K562 (cell line): ENCODE measurements at places on chromosomes 13 and 19.

DNA sequence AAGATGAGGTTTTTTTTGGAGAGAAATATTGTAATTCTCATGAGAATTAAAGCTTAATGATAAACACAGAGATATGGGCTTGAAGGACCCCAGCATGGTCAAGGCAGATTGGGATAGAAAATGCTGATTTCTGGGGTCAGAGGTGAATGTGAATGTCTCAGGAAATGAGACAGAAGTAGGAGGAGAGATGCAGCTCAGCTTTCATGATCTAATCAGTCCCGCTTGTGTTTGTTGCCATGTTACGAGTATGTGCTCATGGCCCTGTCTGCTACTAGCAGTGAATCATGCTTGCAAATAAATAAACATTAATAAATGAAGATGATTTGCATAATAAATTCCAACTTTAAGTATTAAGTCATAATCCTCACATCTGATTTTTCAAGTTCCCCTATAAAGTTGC lies 23.0 kb upstream of the NDFIP2 start:
- H3K27me3 ChIP-seq: no peaks in the 10 kb centered on the region
- H3K36me3 ChIP-seq: no peaks in the 10 kb centered on the region
- H3K27ac ChIP-seq: no peak overlapping the region
- DNase-seq: peak; percentile 54
- H3K4me3 ChIP-seq: no peak overlapping the region

GRCh38 chr13:95378603-95379002 lies 77.4 kb upstream of the ABCC4 start:
- H3K36me3 ChIP-seq: no peaks in the 10 kb centered on the region
- no peaks in the 10 kb centered on the region for H3K27me3 ChIP-seq
- H3K4me3 ChIP-seq: no peak overlapping the region
- DNase-seq: no peak

DNA sequence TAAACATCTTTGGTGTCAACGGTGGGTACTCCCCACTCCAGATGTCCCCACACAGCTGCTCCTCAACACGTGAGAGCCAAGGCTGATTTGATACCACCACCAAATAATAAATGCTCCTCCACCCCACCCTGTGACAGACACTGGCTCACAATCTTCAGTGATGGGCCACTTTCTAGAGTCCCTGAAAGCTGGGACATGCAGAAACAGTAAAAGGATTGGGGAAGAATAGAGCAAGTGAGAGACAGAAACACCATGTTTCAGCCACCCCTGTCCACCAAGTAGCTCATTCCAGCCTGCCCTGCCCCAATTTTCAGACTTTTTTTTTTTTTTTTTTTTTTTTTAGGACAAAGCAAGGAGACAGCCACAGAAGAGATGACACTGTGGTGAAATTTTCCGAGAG lies 1.6 kb downstream of the SLC46A3 start:
- no peaks in the 10 kb centered on the region; the same call in 1 of the 2 replicates for H3K27me3 ChIP-seq
- no peaks in the 10 kb centered on the region for H3K36me3 ChIP-seq
- H3K4me1 ChIP-seq: peaks cover 11% of the 10 kb centered on the region
- H3K4me3 ChIP-seq: no peak overlapping the region
- no peak for DNase-seq
- H3K27ac ChIP-seq: no peak overlapping the region

- H3K4me3 ChIP-seq: no peak overlapping the region
- no peak overlapping the region for H3K27ac ChIP-seq
- DNase-seq: no peak
- peaks cover 25% of the 10 kb centered on the region for H3K4me1 ChIP-seq
- H3K27me3 ChIP-seq: no peaks in the 10 kb centered on the region
- no peaks in the 10 kb centered on the region for H3K36me3 ChIP-seq
Observed at GRCh38 chr13:113152691-113152983, 5.8 kb upstream of the PROZ start.

- no peaks in the 10 kb centered on the region; the same call in 1 of the 2 replicates for H3K4me1 ChIP-seq
- H3K4me3 ChIP-seq: no peak overlapping the region
- DNase-seq: no peak
- H3K27me3 ChIP-seq: no peaks in the 10 kb centered on the region
Observed at GRCh38 chr13:95328386-95328785, 27.1 kb upstream of the ABCC4 start.

- H3K4me1 ChIP-seq: no peaks in the 10 kb centered on the region
- no peak for DNase-seq
Observed at GRCh38 chr19:13696839-13697238, 67.5 kb upstream of the MRI1 start.

DNA sequence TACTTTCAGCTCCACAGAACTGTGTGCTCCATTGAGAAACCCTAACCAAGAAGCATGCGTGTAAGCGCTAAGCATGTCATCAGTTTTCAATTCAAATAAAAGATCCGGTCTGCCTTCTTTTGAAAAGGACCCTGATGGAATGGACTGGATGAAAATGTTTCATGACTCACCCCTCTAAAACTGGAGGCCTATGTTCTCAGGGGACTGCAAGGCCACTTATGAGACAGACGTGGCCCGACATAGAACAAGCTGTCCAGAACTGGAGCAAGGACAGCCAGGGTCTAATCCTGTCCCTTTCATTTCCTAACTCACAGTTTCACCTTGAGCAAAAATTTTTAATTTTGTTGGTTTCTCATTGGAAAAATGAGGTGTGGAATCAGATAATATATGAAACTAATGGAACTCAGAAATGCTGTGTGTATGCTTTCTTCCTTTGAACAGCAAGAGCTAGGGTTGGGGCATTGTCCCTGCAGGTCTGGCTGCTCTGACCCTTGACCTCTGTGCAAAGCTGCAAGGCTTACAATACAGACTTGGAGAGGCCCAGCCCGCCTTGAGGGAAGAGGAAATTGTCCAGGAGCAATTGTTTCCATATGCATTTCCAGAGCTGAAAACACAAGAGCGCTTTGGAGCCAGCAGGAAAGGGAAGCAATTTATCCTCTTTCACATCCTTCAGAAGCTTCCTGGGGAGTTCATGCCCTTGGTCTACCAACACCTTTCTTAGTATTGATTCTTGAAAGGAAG lies 553.4 kb upstream of the KLF12 start:
- no peaks in the 10 kb centered on the region for H3K36me3 ChIP-seq
- H3K4me3 ChIP-seq: no peak overlapping the region
- no peak overlapping the region for H3K27ac ChIP-seq
- H3K4me1 ChIP-seq: no peaks in the 10 kb centered on the region

- no peak overlapping the region for H3K27ac ChIP-seq
- H3K4me1 ChIP-seq: no peaks in the 10 kb centered on the region
- no peak overlapping the region for H3K4me3 ChIP-seq
Observed at GRCh38 chr19:44626048-44626624, 12.8 kb downstream of the IGSF23 start.

GRCh38 chr13:33871207-33872004 lies 53.5 kb downstream of the RFC3 start:
- no peaks in the 10 kb centered on the region for H3K27me3 ChIP-seq
- no peaks in the 10 kb centered on the region for H3K36me3 ChIP-seq
- no peak overlapping the region for H3K27ac ChIP-seq
- no peak overlapping the region for H3K4me3 ChIP-seq
- no peaks in the 10 kb centered on the region for H3K4me1 ChIP-seq
